ENCODE measurements at places on chromosomes 1 and 21.
A peak's percentile ranks its signal among the peaks of the same experiment; 100 is the strongest.

GRCh38 chr1:2968471-2968881 lies 52.8 kb upstream of the ACTRT2 start:
- peak; percentile 53 for DNase-seq

- no peak for DNase-seq
Measured at GRCh38 chr21:17539743-17540341, 27.0 kb downstream of the CXADR start.

GRCh38 chr1:175472464-175472863 lies 270.9 kb downstream of the TNR start:
- DNase-seq, result no peak

DNA sequence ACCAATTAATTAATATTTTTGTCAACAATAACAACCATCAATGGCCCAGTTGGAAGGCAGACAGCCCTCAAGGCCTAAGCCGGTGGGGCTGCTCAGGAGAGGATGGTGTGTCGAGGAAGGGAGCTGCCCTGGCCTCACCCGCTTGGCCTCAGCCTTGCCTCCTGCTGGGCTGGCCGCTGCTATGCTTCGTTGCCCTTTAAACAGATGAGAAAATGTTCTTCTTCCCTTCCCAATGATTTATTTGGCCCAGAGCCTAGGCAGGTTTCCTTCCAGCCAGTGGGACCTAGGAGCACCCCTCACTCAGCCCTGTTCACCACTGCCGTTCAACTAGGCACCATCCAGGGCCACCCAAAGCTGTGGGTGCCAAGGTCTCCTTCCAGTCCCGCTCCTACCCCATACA lies 3.1 kb upstream of the ADGRB2 start:
- no peak for DNase-seq

DNA sequence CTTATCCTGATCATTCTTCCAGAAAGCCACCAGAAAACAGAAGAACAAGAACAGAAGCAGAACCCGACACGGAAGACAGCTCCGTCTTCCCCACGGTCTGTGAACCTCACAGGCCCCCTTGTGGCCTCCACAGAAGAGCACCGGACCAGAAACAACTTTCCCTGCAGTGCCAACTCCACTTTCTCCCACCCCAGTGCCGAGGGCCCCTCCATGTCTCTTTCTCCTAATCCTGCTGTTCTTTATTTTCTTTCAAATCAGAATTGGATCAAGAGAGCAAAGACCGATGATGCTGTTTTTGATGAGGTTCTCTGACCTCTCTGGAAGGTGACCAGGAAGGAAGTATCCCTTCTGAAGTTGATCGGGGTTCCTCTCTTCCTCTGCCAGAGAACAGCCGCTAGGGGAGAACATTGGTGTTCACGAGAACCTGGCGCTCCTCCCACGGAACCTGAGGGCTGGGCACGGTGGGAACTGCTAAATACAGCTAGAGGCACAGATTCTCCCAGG lies 58.9 kb upstream of the CTTNBP2NL start:
- DNase-seq, result no peak

DNA sequence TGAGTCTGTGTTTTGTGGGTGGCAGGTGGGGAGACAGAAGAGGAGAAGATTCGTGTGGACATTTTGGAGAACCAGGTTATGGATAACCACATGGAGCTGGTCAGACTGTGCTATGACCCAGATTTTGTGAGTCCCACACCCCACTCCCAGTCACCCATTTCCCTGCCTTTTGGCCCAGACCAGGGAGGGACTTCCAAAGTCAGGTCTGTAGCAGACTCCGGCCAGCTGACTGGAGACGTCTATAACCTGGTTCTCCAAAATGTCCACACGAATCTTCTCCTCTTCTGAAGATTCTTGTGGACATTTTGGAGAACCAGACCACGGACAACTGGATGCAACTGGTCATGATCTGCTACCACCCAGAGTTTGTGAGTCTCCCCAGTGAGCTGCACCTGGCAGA lies 1.6 kb downstream of the GSTM5 start:
- DNase-seq, result no peak

GRCh38 chr1:215819114-215819513 lies 252.0 kb downstream of the KCTD3 start:
- DNase-seq, result no peak

DNA sequence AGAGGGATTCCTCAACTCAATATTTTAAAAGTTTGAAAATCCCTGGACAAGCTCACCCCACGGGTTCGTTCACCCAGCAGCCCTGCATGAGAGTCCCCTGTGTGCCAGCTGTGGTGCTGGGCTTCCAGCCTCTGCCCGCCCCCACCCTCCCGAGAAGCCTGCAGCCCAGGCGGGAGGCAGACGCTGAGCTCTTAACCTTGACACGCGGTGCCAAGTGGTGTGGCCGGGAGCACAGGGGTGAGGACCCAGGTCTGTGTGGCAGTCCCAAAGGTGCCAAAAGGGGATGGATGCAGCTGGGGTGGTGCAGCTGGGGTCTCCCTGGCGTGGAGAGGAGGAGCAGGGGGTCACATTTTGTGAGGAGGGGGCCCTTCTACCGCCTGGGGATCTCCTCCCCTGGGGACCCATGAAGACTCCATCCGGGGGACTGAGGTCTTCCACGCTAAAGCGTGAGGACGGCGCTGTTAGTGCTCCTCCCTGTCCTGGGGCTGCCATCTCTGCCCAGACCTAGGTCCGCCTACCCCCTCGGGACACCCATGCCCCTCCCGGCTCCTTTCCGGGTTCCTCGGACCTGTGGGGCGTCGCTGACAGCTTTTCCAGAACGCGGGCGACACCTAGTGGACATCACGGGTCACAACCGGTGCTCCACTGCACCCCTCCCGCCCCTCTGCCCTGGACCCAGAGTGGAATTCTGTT lies 12.9 kb downstream of the PLA2G2F start:
- peak; percentile 91 for DNase-seq

DNA sequence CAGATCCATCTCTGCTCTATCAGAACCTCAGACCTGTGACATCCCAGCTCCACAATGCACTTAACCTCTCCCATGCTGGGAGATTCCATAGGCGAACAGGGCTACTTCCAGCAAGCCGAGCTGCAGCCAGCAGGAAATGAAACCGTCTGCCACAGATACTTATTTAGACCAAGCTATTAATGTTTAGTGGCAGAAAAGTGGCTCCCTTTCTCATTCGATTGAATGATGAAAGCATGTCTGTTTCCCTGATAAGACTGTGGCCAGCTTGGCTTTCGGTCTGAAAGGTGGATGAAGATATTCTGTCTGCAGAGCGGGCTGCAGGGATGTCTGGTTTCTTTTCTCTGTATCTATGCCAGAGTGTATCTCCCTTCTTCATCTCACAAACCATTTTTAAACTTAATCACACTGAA lies 146.4 kb downstream of the GREM2 start:
- peak; percentile 49 for DNase-seq

DNA sequence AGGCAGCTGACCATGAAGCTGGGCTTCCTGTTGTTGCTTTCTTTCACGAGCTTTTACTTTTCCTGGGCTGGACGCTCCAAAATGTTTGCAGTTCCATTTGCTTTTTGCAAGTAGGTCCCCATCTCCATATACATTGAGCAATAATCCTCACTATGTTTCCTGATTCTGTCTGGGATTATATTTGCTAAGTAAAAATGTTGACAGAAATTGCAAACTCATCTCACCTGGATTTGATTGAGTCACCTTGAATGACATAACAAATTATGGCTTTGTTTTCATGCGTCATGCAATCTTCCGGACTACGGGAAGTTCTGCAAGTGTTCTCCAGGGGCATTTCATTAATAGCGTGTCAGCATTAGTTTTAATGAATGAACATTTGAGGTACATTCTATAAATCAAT lies 18.9 kb downstream of the ATP5PO start:
- no peak for DNase-seq

GRCh38 chr1:156080863-156081179 lies 1.4 kb downstream of the MEX3A start:
- no peak for DNase-seq

DNA sequence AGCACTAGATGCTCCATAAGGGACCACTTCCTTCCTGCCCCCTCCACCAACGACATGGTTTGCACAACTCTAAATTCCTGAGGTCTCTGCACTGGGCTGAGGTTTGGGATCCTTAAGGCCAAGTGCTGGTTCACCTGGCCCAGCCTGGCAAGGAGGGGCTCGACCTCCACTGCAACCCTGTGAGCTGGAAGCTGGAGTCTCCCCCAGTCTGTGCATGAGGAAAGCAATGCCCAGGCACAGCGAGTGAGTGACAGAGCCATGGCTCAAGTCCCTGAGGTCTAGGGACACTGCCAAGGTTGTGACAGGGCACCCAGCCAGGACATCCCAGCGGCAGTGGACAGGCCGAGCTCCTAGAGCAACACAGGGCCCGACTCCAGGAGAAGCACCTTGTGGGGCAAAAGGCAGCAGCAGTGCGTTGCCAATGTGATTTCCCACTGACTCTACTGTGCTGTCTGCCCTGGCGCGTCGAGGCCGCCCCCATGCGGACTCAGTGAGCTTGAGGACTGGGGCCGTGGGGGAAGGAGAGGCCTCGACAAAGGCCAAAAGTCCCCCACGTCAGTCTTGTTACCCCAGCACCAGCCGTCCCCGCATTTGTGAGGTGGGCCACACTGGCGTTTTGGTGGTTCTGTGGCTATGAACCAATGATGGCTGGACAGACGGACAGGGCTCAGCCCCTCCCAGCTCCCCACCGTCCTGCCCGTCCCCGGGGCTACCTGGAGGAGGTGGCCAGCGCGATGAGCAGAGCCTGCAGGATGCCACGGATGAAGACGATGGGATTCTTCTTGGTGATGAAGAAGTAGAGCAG lies 30.0 kb downstream of the PODN start:
- DNase-seq, result no peak

GRCh38 chr1:36349241-36349671 lies 25.8 kb upstream of the EVA1B start:
- no peak for DNase-seq
